ENCODE measurements at places on chromosomes 7 and 10.

- no peak for DNase-seq
Measured at GRCh38 chr10:27506280-27506679, 2.2 kb downstream of the RAB18 start.

- no peak for DNase-seq
Measured at GRCh38 chr10:89078724-89079672, 88.4 kb downstream of the FAS start.

DNA sequence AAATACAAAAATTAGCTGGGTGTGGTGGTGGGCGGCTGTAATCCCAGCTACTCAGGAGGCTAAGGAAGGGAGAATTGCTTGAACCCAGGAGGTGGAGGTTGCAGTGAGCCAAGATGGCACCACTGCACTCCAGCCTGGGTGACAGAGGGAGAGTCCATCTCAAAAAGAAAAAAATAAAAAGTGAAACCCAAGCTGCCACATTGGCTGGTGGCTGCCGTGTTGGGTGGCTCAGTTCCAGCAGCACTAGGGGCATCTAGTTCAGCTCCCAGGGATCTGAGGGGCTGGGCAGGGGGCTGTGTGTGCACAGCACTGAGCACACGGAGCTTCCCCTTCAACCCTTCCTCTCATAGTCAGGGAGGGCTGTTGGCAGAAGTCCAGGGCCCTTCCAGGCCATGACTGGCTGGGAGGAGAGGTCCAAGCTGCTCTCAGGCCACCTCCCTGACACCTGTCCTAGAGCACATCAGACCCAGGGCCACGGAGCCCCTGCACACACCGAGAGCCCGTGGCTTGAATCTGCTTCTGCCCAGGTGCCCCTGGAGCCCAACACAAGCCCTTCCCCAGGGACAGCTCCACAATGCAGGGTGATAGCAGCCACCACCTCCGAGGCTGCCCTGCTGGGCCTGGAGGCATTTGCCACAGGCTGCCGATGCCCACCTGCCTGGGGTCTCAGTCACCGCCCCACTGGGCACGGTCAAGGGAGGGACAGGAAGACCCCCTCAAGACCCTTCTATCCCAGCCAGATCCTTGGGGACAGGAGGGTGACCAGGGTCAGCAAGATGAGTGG lies 47.3 kb downstream of the YKT6 start:
- DNase-seq, result no peak

DNA sequence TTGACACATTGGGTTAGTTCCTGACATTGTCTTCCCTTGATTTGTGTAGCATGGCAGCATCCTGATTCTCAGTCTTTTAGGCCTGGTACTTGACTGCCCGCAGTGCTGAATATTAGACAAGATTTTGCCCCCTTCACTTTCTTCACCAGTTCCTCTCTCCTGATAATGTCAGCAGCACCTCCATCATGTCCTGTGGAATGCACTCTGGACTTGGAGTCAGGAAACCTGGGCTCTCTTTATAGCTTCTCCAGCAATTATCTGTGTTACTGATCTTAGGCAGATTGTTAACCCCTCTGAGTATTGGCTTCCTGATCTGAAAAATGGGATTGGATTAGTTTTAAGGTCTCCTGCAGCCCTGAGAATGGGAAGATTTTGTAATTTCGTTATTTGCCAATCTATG lies 19.0 kb downstream of the HBP1 start:
- no peak for DNase-seq

DNA sequence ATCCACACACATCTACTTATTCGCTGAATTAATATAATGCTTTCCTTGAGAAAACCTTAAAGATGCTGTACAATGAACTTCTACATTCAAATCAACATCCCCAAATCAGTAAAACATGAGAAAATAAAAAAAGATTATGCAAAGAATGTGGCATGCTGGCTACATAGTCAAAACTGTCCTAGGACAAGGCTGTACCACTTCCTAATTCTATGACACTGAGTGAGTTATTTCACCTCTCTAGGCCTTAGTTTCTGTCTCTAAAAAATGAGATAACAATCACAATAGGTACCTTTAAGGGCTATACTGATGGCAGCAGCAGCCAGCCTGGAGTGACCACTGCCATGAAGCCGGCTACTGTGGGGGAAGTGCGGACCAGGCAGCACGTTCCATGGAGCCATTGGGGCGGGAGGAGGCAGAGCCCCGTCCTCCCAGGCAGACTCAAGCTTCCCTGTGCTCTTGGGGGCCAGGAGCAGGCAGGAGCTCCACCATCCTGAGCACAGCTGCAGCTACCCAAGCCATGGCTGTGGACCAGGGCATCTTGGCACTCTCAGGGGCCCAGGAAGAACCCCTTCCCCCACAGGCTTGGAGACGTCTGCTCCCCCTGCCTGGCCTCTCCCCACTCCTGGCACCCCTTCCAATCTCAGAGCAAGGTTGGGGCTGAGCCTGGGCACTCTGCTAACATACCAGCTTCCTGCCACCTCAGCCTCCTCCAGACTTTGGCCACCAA lies 110.2 kb downstream of the ELAPOR2 start:
- DNase-seq, result no peak
